GM06990 (cell line): ENCODE measurements at places on chromosomes 4 and X.

DNA sequence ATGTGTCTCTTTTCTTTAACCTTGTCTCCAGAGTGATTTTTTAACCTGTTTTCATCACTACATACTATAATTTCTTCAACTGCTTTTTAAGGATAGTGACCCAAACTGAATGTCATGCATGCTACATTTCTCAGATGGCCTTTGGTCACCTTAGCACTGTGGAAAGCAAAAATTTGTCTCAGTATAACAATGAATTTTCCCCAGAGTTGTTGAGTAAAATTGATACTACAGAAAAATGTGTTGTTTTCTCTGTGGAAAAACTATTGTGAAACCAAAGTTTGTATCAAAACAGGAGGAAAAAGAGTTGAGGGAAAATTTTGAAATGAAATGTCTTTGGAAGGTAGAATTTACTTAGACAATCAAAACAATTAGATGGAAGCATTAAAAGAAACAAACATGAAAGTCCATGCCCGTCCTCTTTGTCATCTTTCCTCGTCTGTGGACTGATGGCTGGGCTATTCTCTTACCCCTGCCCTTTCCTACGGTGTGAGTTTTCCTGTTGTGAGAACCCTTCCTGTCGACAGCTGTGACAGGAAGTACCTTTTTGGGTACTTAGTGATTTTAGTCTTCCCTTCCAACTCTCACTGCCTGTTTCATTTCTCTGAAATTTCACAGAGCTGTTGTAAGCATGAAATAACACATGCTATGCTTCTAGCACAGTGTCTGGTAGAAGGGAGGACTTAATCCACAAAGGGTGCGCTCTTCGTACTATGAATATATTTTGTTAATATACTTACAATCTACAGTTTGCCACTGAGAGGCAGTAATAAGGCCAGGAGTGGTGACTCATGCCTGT lies 50.8 kb downstream of the LRP2BP start:
- peak; percentile 57 for DNase-seq

GRCh38 chrX:10397349-10397748 lies 223.0 kb downstream of the MID1 start:
- no peak for DNase-seq

DNA sequence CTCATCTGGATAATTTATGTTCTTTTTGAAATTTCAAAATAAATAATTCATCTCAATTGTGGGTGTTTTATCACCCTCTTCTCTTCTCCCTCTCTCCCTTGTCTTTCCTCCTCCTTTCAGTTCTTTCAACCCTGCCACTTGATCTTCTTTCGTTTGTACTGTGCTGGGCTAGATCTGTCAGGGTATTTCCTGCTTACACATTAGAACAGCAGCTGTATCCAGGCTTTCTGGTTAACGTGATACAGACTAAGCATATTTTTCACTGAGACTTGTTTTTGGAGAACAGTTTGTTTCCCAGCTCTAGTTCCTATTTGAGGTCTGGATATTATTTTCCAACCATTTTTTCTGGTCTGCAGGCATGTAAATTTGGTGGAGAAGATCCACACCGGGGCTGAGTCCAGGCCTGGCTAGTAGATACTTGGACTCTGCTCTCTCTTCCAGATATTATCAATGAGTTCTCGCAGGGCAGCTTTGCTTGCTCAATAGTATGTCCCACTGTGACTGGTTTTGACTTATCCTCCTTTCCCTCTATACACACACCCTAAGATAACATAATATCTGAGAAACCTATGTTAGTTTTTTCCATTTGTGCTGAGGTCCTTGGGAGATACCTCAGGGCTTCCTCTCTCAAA lies 1310.7 kb upstream of the TENM3 start:
- no peak for DNase-seq

DNA sequence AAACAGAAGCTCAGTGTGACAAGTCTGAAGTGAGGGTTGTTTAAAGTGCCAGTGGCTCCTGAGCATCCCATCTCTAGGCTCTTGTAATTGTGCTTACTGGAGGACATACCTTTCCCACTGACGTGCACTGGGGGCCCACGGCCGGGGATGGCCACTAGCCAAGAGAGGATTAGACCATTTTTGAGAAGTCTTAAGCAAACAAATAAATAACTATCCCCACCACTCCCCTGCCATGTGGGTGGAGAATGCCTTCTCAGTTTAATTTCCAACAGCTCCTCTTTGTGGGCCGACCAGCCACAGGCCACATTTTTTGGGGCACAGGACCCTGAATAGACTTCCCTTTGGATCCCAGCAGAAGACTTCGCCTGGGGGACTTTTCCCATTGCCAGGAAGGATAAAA lies 125.0 kb upstream of the MSX1 start:
- DNase-seq = no peak

GRCh38 chrX:12903646-12904045 lies 2.8 kb upstream of the TLR8 start:
- DNase-seq = no peak

GRCh38 chr4:176894498-176894897 lies 101.8 kb upstream of the VEGFC start:
- DNase-seq = no peak

DNA sequence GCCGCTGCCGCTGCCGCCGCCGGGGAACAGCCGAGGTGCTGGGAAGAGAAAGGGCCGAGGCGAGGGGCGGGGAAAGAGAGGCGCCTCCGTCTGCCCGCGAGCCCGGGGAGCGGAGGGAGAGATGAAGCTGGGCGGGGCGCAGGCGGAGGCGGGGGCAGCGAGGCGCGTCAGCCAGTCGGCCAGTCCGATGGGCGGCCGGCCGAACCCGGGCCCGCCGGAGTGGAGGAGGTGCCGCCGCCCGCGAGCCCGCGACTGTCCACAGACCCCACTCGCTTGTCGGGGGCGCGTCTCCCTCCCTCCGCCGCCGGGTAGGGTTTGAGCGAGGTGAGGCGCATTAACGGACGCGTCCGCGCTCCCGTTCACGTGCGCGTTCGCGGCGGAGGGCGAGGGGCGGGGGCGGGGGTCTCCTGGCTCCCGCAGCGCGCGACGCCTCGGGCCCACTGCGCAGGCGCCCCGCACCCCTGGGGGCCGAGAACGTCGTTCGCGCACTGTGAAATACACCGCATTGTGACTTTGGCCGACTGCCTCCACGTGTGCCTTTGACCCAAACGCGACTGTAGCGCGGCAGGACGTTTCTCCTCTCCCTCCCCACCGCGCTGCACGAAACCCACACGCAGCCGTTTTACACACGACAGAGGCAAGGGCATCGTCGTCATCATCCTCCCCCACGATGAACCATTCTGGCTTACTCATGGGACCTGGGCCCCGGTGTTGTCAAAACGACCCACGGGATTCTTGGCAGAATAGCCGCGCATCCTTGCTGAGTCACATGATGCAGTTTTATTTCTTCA lies at the start of gene NUDT11:
Gene NUDT11 (minus strand): TSS at position 92 of the 791 bp plus-strand sequence. CDS start 148 bp downstream, outside the sequence.
- DNase-seq = peak; percentile 18

DNA sequence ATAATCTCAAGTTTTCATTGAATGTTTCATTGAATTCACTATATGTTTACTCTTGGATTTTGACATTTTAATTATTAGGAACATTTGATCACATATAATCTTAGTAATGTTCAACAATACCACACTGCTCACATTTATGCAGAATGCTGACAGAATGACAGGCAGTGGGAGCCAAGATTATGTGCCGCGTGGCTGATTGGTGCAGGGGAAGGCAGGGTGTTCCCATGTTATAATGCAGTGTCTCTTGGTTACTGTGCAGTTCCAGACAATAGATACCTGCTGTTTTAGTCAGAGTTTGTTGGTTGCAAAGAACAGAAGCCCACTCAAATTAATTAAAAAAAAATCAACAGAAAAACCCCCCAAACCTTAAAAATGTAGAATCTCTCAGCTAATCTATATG lies 33.0 kb downstream of the FHIP1A start:
- DNase-seq = no peak

GRCh38 chr4:25966171-25966570 lies 52.2 kb downstream of the SMIM20 start:
- DNase-seq = no peak
